NCI-H1436 treated with DMSO at 0.1 percent for 48 hours (cell line): ENCODE measurements at places on chromosomes 1 and 21.

DNA sequence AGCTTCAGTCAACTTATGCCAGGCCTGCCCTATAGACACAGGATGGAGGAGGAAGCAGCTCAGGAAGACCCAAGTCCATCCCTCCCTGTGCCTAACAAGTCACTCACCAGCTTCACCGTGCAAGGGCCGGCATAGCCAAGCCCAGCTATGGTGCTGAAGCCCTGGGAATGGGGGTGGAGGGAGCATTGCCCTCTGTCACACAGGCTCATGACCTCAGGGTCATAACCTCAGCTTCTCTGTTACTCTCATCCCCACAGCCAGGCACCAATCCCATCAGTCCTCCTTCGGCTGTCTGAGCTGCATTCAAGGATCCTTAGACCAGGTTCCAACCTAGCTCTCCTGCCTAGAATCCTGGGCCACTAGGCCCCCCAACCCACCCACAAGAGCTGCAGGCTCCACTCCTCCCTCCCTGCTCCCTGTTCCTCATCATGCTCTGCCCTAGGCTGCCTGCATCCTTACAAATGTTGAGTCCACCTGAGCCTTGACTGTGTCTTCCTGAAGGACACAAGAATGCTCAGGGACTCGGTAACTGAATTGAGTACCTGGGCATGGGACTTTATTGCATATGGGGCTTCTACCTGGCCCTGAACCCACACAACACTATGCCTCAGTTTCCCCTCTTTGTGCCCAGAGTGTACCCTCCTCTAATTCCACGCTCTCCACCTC lies 1.7 kb downstream of the CD244 start:
- no peak for DNase-seq

DNA sequence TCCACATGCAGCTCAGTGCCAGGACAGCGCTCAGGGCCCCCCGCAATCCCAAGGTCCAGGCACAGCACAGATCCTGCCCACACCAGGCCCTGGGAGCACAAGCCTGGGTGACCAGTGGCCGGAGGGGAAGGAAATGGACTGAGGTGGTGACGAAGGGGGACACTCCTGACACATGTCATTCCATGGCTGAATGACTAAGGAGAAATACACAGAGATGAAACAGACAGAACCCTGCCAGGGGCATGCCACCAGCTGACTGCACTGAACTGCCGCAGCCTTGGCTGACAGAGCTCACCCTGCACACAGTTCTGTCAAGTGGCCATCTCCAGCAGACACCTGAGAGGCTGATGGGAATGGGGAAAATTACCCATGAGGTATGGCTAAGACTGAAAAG lies 56.1 kb downstream of the HSF2BP start:
- no peak for DNase-seq

DNA sequence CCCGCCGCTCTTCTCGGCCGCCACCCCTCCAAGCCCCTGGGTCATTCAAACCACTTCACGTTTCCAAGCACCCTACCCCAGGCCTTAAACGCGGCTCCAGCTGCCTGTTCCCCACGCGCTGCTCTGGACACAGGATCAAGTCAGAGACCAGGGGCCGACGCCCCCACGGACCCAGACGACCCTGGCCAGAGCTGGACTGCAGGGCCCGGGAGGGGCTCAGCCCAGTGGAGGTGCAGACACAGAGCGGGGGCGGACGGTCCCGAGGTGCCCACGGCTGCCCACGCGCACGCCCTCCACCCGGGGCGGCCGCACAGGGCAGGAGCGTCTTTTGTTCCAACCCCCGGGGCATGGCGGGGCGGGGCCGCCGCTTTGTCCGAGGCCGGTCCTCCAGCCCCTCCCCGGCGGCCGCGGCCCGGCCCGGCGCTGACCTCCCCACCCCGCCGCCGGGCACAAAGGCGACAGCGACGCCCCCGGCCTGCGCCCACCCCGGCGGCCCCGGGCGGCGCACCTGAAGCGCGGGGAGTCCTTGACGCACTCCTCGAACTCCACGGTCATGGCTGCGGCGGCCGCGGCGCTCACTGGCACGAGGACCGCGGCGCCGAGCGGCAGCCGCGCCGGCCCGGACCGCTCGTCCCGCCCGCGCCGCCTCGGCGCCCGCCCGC lies 338 bp downstream of the ACAP3 start:
- no peak for DNase-seq

GRCh38 chr21:28375708-28376385 lies 616.8 kb downstream of the LTN1 start:
- DNase-seq: no peak

- no peak for DNase-seq
These were observed 1.8 kb downstream of the TRIM46 start for GRCh38 chr1:155175281-155175926.

- DNase-seq: no peak
These were observed 15.6 kb upstream of the CHIA start for GRCh38 chr1:111275079-111275478.

- no peak for DNase-seq
These were observed 96.4 kb upstream of the BACE2 start for GRCh38 chr21:41071258-41072171.

DNA sequence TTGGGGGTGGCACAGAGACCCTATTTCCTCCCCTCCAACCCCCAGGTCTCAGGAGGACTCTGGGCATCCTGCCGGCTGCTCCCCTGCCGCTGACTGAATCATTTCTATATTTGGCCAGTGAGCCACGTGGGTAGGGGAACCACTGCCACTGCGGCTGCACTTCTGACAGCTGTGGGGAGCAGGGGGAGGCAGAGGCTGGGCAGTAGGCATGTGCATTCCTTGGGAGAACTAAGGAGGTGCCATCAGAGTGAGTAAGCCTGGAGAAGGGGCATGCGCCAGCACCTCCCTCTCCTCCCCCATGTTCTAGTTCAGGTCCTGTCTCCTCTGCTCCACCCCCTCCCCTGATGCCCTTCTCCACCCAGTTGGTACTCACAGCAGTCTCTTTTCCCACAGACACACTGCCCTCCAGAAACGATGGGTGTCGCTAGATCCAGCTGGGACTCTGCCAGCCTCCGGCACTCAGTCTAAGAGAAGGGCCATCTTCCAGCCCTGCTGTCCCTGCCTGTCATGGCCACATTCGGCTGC lies 12.0 kb downstream of the PPFIA4 start:
- DNase-seq: no peak

DNA sequence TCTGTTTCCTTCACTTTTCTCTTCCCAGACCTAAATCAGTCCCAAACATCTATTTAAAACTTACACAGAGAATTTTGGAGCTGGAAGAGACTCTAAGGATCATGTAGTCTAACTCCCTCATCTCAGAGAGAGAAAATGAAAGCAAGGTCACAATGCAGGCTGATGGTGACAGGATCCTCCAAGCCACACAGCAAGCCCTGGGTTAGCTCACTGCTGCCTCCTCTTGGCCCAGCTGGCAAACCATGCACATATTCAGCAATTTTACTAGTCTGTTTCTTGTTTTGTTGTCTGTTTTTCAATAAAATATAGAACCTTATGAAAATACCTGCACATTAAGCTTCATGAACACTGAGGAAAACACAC lies 27.7 kb upstream of the LY9 start:
- DNase-seq: no peak

- DNase-seq: no peak
These were observed 617.8 kb downstream of the LTN1 start for GRCh38 chr21:28374881-28375280.

DNA sequence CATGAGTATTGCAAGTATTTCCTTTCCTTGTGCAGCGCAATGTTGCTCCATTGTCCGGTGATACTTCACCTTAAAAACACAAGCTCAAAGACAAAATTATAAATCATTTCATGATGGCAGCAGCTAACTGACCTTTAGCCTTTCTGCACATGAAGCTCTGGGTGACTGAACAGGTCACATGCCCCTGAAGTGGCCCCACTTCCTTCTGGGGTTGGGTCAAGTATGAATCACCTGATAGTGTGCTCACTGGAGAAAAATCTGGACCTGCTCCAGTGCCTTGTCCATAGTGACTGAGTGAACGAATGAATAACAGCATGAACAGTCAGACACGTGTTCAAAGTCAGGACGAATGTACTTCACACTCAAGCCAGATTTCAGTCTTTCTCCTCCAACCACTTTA lies 658.9 kb downstream of the NPHP4 start:
- DNase-seq: no peak

- no peak for DNase-seq
These were observed 14.1 kb downstream of the ADGRB2 start for GRCh38 chr1:31749785-31750735.

GRCh38 chr1:183388735-183389134 lies 29.4 kb downstream of the NMNAT2 start:
- no peak for DNase-seq

DNA sequence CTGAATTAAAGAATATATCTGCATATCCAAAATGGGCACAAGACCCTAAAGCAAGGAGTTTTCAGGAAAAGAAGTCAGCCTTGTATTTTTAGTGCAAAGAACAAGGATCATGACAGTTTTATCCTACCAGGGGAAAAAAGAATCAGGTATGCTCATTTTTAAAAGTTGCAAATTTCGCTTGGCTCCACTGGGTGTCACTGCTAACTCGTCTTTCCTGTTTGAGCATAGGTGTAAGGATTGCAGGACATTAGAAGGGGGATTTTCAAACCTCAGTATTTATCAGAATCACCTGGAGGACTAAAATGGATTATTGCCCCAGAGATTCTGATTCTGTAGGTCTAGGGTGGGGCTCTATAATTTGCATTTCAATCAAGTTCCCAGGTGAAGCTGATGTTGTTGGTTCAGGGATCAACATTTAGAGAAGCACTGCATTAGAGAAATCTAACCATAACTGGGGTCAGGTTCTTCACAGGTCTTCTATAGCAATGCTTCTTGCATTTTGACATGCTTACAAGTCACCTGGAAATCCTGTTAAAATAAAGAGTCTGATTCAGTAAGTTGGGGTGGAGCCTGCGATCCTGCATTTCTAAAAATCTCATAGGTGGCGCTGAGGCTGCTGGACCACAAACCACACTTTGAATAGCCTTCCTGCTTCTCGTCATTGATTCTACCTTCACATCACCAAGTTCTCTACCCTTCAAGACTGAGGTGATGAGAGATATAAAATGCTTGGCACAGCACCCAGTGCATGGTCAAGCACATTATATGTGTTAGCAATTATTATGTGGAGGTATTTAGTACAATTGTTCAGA lies 39.6 kb downstream of the NUF2 start:
- DNase-seq: no peak

- DNase-seq: no peak
These were observed 27.2 kb upstream of the FOXE3 start for GRCh38 chr1:47388891-47389238.

DNA sequence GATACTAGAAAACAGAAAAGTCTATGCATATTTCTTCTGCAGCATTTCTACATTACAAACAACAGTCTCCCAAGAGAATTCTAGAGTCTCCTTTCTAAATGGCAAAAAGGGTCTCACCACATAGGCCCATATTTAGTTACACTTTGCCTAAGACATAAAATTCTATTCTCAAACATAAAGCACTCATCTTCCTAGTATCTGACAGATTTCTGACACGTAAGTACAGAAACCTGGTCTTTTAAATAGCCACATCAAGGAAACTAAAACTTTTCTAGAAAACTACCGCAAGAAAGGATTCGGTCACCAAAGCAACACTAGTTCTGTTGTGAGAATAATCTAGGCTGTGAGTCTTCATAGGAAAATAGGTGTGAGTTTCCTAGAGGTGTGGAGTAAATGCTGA lies 33.6 kb upstream of the CTSK start:
- DNase-seq: no peak

- no peak for DNase-seq
These were observed 63.5 kb downstream of the GNG12 start for GRCh38 chr1:67769633-67770256.

DNA sequence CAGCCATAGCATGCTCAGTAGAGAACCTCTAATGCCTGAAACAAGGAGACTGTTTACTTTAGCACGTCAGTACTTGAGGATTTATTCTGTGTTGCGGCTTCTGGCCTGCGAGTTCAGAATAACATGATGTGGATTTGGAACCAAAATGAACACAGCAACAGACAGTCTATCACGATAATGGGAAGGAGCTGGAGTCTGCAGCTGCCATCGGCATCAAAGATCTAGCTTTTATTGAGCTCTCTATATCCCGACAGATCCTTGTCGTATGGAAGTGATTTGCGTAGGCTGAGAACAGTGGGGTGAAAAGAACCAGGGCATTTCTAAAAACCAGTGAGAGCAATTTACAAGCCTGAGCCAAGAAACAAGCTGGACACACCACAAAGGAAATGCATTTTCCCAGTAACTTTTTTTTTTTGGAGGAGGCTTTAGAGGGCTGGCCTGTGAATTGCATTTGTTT lies 294.2 kb downstream of the KIF26B start:
- peak; percentile 32 for DNase-seq

GRCh38 chr1:117556341-117556740 lies 49.5 kb upstream of the TENT5C start:
- no peak for DNase-seq

GRCh38 chr1:9905010-9905409 lies 5.1 kb downstream of the CTNNBIP1 start:
- DNase-seq: no peak

DNA sequence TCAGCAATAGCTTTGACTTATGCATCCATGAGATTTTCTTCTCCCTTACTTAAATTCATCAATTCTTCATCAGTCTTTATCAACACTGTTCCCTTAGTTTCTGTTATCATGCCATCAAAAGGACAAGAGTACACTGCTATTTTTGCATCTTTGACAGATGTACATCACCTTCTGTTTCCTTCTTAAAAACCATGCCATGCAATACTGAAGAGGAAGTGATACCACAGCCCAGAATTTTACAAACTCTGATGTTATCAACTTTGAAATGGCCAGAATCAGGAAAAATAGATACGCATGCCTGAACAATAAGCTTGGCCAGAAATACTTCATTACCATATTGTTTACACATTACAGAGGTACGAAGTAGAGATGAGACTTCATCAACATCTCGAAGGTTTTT lies 21.1 kb downstream of the FMO5 start:
- no peak for DNase-seq

GRCh38 chr1:109299558-109300343 lies 7.1 kb downstream of the MYBPHL start:
- no peak for DNase-seq

DNA sequence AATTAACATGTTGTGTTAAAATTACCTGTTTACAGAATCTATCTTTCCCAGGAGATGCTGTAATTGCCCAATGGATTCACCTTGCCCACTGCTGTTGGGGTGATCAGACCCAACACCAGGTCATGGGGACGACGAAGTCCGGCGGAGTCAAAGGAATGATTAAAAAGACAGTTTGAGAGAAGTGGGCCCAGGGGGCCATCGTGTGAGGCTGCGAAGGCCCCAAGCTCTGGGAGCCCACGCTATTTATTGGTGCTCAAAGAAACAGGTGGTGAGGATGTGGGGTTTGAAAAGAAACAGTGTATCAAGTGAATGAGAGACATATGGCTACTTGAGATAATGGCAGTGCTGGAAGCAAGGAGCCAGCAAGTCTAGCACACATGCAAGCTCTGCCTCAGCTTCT lies 16.3 kb upstream of the L1TD1 start:
- DNase-seq: no peak

DNA sequence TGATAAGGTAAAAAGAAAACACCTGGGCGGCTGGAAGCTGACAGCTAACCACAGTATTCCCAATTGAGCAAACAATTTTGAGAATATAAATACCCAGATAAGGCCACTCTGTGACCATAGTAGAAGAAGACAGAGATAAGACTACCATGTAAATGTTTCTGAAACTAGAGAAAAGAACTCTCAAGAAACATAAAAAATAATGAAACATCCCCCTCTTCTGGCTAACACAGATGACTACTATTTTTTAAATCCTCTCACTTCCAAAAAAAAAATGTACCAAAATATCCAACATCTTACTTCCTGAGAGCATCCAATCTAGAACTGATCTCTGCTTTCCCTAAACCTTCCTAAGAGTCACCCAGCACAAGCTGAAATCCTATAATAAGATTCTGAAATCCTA lies 125.9 kb downstream of the HFM1 start:
- DNase-seq: no peak

- no peak for DNase-seq
These were observed 259.5 kb upstream of the CHRM3 start for GRCh38 chr1:239126884-239127283.
